ENCODE measurements at places on chromosomes 1 and 21.

- DNase-seq, result no peak
These were observed 10.1 kb downstream of the EXTL1 start for GRCh38 chr1:26031611-26032220.

DNA sequence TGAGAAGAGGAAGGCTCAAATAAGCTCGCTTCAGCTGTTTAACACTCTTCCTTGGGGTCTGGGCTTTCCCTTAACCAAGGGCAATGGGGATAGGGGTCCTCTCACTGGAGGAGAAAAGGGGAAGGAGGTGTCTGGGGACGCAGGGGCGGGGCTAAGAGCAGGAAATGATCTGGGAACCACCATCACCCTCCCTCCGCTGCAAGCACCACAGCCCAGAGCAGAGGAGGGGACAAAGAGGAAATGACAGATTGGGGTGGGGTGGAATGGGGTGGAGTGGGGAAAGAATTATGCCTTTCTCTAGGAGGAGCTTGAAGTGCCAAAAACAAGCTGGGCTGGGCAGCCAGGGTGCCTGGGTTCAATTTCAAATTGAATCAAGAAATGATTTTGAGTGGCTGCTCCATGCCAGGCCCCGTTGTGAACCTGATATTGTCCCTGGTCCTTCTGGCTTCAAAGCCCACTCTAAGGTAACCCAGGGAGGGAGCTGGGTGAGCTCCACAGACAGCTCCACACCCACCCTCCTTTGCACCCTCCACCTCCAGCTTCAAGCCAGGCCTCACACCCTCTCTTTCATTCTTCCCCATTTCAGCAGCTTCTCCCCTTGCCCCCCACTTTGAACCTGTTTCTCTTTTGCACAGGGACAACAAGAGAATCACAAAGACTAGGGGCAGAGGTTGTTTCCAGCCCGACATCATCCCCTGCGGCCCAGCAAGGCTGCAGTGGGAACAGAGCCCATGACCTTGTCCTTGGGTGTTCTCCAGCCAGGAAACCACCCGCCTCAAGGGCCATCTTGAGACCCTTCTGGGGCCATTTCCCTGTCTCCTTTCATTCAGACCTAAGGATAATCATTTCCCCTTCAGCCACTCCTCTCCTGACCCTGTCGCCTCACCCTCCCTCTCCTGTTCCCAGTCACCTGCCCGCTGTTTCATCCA lies 1.1 kb downstream of the ARHGAP30 start:
- DNase-seq, result peak; percentile 79

- no peak for DNase-seq
These were observed 21.9 kb downstream of the GPR161 start for GRCh38 chr1:168114845-168115244.

DNA sequence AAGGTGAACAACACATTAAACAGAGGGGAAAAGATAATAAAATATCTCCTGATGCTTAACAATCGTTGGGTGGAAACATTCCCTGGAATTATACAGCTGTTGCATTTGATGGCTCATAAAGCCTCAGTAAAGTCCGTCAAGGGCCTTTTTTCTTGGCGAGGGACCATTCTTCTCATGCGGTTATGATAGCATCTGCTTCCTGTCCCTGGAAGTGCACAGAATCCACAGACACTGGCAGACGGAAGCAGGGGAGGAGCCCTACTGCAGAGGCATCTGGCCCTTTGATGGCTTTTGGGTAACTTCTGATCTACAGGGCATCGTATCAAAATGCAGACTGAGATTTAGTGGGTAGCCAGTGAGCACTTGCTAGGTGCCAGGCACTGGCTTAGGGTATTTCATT lies 286.9 kb downstream of the KIF26B start:
- no peak for DNase-seq

GRCh38 chr1:28317014-28317413 lies 11.8 kb upstream of the MED18 start:
- no peak for DNase-seq

DNA sequence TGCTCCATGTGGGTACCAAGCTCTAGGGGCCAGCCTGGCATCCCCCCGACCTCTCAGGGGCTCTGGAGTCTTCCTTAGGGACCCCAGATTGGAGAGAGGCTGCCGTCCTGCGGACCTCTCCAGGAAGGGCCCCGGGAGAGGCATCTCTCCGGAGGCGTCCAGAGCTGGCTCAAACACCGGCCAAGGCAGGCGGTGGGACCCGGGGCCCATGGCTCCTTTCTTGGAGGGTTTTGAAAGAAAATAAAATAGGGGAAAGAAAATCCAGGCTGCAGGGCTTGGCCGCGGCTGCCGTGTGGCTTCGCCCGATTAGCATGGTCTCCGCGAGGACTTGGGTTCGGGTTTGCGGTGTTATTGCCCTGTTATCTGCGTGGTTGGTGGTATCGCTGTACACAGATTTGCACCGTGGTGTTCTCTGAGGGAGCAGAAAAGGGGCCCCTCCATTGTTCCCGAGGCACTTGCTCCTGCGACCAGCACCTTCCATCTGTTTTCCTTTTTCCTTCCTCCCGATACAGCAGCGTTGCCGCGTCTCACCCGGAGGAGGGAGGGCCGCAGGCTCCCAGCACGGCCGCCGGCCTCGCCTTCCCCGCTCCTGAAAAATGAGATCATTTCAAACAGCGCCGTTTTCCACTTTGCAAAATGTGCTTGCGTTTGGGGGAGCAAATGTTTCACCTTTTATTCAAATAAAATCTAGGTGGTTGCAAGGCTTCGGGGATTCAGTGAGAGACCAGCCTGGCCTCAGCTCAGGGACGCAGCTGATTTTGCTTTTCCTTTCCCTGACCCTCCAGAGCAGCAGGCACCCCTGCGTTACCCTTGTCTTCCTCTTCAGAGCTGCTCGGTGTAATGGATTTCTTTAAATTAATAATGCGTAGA lies 86.3 kb downstream of the PRDM16 start:
- DNase-seq, result no peak

GRCh38 chr21:39005502-39005787 lies 177.8 kb downstream of the PSMG1 start:
- no peak for DNase-seq

DNA sequence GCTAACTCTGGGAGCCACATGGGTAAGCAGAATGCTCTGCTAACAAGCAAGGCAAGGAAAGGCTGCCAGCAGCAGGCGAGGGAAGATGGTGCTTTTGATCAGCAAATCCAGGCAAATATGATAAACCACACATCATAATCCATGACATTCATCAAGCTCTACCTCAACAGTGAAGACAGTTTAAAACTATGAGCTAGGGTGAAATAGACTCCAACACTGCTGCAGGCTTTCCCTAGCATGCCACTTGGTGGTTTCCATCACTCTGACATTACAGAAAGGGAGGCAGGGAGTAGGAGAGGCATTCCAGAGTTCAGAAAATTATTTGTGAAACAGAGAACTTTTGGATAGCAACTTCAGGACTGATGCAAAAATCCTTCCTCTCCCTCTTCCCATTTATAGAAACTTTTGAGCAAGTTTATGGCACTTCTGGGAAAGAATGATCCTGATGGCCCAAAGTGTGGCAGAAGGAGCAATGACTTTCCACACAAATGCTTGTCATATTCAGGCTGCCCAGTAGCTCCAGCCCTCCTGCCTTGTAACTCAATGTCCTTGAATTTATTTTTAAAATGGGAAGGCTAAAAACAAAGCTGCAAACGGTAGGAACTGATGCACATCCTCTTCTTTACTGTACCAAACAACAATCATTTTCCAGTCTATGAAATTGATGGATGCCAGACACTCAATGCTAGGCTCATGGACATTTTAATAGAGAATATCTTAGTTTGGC lies 70.8 kb downstream of the SMYD2 start:
- DNase-seq, result no peak

DNA sequence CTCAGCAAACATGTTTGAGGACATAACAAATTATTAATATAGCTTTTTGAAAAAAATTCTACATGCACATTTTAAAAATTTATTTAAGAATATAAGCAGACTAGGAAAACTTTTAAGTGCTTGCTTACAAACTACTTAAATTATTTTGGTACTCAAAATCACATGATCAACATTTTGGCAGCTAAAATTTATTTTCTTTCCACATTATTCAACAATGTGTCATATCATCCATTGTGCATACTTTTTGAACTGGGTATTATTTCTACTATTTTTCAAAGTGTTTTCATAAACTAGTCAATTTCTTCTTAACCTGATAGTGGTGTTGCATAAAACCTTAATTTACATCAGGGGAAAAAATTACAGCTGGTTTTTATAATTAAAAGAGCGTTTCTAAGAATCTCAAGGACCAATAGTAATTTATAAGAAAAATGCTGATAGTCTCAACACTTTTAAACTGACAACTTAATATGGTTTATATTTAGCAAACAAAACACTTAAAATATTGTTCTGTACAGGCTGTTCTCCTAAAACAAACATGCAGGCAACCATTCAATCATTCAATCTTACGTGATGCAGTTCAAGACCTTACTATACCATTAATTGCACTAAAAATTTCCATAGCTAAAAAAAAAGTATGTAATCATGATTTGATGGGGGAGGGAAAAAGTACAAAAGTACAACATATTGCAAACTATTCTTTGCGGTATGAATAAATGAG lies 105.0 kb downstream of the GPATCH2 start:
- DNase-seq, result no peak

DNA sequence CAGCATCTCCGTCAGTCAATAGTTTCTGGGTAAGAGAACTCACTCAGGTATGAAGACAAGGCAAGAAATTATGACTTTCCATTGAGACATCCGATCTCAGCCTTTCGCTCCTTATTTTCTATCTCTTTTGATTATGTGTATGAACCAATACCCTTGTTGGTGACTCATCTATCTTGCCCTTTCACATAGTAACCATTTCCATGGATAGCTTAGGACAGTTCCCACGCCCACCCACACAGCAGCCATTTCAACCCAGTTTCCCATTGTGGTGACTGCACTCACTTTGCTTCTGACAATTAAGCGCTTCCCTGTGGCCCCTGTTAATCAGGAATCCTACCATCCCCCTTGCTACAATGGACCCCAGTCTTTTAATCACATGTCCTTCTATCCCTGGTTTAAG lies 210.6 kb upstream of the ADGRL2 start:
- no peak for DNase-seq

- DNase-seq, result no peak
These were observed 100.8 kb upstream of the KIAA1614 start for GRCh38 chr1:180811886-180812285.

DNA sequence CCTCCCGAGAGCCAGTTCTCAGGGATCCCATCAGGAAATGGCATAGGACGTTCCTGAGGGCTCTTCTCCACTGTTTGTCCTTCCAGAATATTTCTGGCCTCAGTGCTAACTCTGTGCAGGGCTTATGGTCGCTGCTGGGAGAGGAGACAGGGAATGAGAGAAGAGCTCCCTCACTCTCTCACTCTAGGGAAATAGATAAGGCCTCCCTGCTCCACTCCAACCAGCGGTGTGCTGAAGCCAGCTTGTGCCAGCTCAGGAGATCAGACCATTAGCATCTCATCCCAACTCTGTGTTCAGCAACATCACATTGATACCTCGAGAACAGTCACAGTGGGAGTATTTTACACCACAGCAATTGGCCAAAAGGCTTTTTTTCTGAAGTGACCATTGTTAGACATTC lies 49.2 kb upstream of the ZC3H12A start:
- no peak for DNase-seq

DNA sequence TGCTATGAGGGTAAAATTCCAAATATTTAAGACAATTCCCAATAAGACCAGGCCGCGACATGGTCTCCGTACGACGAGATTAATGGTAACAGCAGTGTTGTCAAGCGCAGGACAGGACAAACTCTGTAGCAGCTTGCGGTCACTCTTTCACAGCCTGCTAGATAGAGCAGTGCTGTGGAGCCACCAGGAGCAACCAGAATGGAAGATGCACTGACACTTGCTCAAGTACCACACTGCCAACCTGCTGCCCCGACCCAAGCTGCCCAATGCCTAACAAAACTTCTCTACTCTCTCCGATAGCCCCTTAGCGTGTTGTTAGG lies 636 bp downstream of the WARS2 start:
- DNase-seq, result no peak

- DNase-seq, result no peak
These were observed 65.5 kb downstream of the UBE2T start for GRCh38 chr1:202276081-202276715.

- DNase-seq, result no peak
These were observed 10.7 kb downstream of the TMEM63A start for GRCh38 chr1:225871359-225872074.

GRCh38 chr1:40185951-40186864 lies 25.0 kb downstream of the RLF start:
- peak; percentile 43 for DNase-seq

- DNase-seq, result no peak
These were observed 32.5 kb upstream of the RGS4 start for GRCh38 chr1:163036671-163037070.

- DNase-seq, result no peak
These were observed 1093.6 kb upstream of the B3GALT2 start for GRCh38 chr1:194279975-194280374.

- no peak for DNase-seq
These were observed 31.0 kb upstream of the BEND5 start for GRCh38 chr1:48807554-48808260.

DNA sequence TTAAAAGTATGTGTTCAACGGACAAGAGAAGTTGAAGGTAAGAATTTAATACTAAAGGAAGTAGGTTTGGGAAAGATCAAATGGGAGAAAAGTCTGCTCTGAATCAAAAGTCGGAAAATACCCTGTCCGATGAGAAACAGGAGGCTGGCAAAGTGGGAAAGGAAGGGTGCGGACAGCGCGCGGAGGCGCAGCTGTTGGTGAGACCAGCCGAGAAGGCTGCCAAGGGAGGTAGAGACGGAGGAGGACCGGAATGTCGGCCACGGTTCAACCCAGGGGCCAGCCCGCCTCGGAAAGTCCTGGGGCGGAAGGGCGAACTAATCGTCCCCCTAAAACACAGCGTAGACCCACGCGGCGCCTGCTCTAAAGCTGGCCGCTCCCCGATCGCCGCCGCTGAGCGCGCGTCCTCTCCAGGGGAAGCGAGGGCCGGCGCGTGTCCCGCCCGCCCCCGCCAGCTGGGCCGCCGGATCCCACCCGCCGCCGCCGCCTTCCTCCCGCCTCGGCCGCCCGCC lies 639 bp upstream of the SPATA1 start:
- no peak for DNase-seq

GRCh38 chr1:175839779-175840669 lies 96.6 kb upstream of the TNR start:
- no peak for DNase-seq

DNA sequence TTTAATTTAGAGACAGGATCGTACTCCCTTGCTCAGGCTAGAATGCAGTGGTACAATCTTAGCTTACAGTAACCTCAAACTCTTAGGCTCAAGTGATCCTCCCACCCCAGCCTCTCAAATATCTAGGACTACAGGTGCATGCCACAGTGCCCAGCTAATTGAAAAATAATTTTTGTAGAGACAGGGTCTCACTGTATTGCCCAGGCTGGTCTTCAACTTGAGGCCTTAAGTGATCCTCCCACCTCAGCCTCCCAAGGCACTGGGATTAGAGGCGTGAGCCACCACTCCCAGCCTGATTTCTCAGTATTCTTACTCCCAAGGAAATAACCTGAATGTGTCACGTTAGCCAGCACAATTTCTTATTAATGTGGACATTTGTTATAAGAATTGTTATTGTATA lies 9.8 kb downstream of the RLF start:
- DNase-seq, result no peak

DNA sequence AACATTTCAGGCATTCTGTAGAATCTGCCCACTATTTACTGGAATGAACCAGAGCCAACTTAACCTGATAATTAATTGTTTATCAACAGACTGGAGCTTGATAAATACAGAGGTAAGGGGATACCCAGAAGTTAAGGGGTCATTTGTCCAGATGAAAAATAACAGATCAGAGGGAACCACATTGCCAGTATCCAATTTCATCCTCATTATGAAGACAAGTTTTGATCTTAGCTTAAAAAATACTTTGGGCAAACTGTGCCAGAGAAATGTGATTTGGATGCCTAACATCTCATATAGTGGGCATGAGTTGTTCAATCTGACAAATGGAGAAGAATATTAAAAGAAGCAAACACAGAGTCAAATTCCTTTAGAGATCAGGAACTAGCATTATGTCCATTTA lies 63.7 kb downstream of the IFI44 start:
- DNase-seq, result no peak
